ENCODE measurements at places on chromosomes 2 and 18.

GRCh38 chr2:220277445-220277975 lies 650.1 kb downstream of the SLC4A3 start:
- DNase-seq = no peak

- DNase-seq = no peak
Observed at GRCh38 chr18:73645160-73645715, 502.4 kb downstream of the FBXO15 start.

DNA sequence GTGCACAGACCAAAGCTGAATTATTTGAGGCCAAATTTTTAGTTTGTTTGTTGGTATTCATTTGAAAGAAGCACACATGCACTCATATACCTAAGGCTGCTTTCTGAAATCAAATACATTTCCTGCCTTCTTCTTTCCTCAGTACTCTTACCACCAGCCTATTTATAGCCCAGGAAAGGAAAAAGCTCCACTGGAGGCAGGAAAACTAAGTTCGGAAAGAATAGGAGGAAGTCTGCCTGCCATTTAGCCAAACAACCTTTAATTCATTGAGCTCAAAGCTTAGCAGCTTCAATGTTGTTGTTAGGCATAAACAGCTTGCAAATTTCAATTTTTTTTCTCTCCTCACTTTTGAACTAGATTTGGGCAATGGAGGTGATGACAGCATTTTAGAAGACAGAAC lies 40.4 kb upstream of the RASGRP3 start:
- no peak for DNase-seq

GRCh38 chr2:239677453-239678185 lies 276.8 kb upstream of the HDAC4 start:
- no peak for DNase-seq

- no peak for DNase-seq
Observed at GRCh38 chr2:119490653-119491195, 33.6 kb downstream of the SCTR start.

DNA sequence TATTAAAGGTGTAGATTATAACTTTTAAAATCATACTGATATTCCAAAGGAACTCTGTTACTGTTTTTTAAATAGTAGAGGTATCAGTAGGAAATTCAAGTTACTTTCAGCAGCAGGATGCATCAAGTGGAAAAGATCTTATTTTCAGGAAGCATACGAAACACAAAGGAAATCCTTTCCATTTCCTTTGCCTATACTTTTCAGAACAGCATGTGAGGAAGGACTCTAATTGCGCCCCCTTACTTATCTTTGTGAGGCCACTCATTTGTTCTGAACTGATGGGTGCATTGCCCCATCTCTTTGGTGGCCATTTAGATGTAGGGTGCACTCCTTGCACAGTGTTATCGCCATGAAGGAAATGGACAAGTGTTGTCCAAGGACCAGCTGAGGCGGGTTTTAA lies 145.3 kb downstream of the BABAM2 start:
- DNase-seq = no peak

DNA sequence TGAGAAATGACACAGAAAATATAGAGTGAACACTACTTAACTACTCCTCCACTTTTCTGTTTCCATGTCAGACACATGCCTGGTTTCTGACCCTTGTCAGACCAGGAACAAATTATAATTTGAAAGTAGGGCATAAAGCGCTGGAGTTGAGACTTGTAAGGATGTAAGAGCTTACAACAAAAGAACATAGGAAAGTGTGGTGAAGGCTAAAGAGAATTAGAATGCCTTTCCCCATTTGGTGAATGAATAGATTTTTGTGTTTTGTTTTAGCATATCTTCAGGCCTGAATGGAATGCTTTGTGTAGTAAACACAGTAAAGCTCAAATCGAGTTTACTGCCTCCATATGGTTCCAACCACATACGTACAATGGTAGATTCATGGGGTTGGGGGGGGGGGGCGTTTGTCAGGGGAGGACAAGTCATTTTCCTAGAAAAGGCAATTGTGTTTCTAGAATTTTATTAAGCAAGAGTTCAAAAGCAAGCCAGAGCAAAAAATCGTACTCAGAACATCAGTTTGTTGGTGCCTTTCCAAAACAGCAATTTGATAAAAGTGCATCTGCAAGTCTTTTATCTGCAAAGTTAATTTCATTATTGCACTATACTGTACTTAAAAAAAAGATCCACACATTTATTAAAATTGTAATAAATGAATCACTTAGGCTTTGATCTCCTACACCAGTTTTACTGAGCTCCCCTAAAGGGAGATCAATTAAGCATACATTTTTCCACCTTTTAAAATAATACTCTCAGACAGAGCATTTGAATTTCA lies 30.9 kb downstream of the NRXN1 start:
- no peak for DNase-seq

DNA sequence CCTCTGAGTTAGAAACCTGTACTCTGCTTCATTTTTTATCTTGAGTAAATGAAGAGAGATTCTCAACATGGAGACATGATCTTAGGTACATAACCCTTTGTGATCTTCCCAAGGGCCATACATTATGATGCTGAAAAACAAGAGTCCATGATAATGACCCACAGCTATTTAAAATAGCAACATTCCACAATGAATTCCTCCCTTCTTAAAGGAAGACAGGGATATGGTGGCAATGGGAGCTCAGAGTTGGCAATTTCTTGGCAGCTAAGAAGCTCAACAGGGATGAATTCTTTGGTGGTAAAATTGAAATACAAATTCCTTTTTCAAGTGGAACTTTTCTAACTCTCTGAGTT lies 638.5 kb downstream of the CNTNAP5 start:
- DNase-seq = no peak

DNA sequence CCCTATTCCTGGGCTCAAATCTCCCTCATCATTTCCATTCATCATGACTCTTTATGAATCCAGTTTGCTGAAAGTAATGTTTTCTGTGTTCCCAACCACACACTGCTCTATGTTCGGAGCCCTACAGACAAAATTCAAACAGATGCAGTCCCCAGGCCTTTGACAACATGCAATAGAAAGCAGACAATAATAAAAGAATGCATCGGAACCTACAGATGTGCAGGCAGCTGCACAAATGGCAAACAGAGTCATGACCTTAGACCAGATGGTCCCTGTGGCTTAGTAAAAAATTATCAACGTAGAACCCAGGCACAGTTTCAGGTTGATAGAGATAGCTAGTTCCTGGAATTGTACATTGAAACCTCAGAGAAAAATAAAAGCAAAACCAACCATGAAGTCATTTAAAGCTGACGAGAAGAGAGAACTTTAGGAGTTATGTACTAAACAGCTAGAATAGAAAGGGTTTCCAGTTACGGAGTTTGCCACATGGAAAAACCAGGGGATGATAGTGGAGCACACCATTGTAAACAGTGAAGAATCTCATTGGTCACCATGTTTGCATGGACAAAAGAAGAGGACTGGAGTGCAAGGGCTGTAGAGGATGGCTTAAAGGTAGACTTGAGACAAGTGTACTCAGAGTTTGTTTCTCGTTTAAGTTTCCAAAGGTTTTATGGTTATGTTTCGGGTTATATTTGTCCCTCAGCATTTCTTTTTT lies 23.2 kb upstream of the ACVR1 start:
- DNase-seq = no peak

DNA sequence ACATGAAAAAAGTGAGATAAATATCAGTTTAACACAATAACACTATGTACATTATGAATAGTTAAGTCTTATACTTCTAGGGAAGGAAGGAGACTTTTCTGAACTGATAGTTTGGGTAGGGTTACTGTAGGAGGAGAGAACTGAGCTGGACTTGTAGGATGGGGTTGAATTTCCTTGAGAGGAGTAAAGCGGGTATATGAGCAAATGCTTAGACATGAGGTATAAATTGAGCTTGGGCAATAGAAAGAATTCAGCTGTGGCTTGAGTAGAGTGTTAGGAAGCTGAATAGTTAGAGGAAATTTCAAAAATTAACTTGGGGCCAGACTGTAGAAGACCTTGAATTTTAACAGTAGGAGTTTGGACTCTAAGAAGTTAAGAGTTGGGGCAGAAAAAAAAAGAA lies 45.1 kb downstream of the LCLAT1 start:
- no peak for DNase-seq

DNA sequence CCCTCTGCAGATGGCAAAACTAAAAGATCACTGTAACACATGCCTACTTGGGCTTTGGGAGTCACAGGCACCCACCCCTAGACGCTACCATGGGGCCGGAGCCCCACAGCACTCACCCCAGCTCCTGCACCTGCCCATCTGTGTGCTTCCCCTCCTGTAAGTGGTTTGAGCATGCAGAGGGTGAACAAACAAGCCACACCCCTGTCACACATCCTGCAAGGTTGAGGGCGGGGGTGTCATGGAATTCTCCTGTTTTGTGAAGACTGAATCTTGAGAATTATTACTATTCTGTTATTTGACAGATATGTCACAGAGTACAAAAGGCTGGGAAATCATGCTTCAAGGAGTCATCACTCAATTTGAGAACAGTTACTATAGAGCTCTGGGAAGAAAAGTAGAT lies 60.9 kb downstream of the RFTN2 start:
- DNase-seq = no peak

DNA sequence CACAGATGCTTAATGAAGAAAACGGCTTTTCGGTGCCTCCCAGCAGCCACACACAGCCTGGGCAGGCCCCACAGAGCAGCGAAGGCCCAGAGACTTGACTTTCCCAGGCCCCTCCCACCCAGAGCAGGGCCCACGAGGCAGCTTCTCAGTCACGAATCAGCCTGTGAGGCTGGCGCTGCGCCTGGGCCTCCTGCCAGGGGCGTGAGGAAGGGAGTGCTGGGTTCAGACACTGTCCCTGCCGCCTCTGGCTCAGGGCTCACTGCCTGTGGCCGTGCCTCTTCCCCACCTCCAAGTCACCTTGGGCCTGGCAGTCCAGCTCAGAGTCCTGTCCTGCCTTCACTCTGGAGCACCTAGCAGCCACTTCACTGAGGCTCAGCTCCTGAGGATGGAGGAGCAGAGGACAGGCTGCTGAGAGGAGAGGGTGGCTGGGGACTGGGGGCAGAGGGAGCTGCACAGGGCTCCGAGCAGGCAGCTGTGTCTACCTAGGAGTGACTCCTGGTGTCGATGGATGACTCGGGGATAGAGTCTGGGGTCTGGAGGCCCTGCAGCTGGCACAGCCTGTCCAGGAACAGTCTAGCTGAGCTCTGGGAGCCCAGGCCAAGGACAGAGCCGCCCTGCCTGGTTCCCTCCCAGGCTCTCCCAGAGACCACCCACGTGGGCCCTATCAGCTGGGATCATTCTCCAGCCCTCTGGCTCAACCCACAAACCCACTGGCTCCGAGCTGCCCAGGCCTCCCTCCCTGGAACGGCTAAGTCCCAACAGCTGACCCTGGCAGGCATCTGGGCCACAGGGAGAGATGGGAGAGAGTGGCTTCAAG lies 36.4 kb upstream of the FOSL2 start:
- DNase-seq = no peak

- no peak for DNase-seq
Observed at GRCh38 chr2:10312437-10312957, 9.8 kb downstream of the HPCAL1 start.

DNA sequence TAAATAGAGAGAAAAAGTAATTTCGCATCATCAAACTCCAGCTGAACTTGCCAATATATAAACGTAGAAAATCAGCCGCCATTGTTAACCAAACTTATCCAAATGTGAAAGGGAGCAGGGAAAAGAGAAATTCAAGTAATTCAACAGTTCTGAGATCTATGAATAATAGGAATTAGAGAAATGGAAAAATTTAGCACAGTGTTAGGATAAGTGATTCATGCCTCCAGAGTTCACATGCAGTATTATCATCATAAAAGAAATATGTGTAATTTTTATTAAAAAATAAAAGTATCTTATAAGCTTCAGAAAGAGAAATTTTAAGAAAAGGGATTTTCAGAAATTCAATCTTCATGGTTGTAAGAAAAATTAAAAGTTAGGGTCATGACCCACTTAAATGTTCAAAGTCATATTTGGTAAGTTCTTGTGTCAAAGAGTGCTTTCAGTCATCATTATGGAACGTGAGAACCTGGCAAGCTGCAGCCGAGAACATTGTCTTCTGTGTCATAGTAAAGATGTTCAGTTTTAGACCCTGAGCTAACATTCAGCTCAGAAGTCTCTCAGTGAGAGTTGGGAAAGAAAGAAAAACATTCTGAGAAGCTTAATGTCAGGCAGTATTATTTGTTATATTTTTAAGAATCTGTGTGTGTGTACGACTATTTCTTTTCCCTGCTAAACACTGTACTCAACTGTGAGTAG lies 414.3 kb upstream of the RGPD4 start:
- no peak for DNase-seq

GRCh38 chr2:223319601-223320000 lies 267.6 kb downstream of the KCNE4 start:
- no peak for DNase-seq

DNA sequence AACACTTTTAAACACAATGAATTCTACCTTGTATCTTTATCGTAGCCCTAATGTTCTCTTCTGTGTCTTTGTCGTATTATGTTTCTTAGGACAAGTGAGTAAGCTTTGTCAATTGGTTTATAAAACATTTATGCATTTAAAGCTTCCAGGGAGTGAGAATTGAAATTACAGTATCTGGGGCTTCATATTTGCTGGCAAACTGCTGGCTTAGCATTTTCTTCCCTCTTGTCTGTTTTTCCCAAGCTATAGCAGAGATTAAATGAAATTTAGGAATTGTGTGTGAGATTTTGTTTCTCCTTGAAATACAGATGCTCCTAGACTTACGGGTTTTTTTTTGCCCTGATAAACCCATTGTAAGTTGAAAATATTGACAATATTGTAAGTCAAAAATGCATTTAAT lies 73.3 kb downstream of the FMNL2 start:
- DNase-seq = no peak

- DNase-seq = no peak
Observed at GRCh38 chr2:133959066-133959465, 294.8 kb upstream of the MGAT5 start.

DNA sequence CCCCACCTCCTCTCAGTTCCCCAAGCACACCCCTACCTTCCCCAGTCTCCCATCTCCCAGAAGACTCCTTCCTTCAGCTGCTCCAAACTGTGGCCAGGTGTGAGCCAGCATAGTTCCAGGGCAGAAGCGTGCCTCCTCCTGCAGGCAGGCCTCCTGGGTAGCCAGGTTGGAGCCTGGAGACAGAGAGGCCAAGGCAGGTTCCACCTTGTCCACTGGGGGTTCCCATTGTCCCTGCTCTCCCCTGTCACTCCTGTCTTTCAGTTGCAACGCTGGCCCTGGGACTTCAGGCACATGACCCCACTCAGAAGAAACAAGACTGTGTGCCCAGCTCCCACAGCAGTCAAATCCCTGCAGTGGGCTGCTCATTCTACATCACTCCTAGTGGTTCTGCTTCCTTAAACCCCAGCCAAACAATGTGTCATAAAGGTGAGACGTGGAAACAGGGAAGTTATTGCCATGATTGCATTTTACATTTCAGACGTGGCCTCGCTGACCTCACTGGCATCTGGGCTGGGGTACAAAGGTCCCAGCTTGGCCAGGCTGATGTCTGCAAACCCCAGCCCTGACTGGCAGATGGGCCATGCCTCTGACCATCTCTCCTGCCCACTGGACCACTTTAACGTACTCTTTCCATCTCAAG lies 96.5 kb upstream of the BOD1L2 start:
- no peak for DNase-seq
